GM12864 (cell line): ENCODE measurements at places on chromosomes 5 and 9.

- no peak for DNase-seq
These were observed 21.3 kb downstream of the NAIF1 start for GRCh38 chr9:128045831-128046230.

GRCh38 chr9:12640016-12640587, 53.1 kb upstream of the TYRP1 start:
- DNase-seq, result peak; percentile 10

- DNase-seq, result no peak
These were observed 62.1 kb downstream of the SPRY4 start for GRCh38 chr5:142262683-142263082.

GRCh38 chr5:1270933-1271914, 23.6 kb downstream of the TERT start:
- DNase-seq, result no peak
